ENCODE measurements at places on chromosomes 1 and 21.

GRCh38 chr1:198316546-198317100, 159.8 kb downstream of the NEK7 start:
- no peak for DNase-seq

GRCh38 chr1:195591917-195592672, 1016.1 kb downstream of the KCNT2 start:
- no peak for DNase-seq

- peak; percentile 28 for DNase-seq
These were observed 3.4 kb downstream of the AGPAT3 start for GRCh38 chr21:43868461-43868860.

DNA sequence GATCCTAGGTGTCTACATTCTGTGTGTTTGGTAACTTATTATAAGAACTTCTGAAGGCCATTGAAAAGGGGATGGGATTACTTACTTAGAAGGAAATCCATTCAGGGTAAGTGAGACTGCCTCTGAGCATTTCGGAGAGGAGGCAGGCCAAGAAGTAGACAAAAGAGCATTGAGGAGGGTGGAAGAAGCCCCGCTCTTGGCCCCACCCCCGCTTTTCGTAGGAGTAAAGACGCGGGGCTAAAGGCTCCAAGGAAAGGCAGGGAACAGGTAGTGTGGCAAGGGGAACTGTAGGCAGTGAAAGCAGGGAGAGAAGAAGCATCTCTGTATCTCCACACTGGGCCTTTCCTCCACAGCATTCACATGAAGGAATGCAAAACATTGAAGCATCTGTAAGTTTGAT, 51.8 kb upstream of the GRIK1 start:
- DNase-seq, result no peak

DNA sequence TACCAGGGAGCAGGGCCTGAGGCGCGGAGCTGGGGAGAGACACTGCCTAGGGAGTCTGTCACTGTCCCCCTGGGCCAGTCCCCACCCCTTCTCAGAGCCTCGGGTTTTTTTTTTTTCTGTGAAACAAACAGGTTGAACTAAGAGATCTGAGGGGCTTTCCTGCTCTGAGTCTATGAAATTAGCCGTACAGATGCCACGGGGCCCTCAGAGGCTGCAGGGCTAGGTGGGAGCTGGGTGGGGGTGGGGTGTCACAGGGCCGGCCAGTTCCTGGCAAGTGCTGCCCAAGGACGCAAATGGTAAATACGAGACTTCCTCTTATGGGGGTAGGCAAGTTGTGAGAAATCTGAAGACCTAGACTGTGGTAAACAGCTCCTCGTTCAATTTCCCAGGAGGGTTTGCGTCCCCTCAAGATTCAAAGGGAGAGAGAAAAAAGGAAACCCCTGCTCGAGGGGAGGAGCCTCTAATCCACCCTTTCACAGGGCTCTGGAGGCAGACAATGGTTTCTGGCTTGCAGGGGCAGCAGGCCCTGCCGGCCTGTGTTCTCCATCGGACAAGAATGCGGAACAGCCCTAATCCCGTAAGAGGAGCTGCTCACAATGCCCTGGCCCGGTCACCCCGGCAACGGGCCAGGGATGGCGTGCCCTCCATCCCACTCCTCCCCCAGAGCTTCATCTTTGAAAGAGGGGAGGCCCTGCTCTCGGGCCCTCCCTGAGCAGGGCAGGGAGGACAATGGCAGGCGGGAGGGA, 7.8 kb downstream of the NUAK2 start:
- DNase-seq, result peak; percentile 39

DNA sequence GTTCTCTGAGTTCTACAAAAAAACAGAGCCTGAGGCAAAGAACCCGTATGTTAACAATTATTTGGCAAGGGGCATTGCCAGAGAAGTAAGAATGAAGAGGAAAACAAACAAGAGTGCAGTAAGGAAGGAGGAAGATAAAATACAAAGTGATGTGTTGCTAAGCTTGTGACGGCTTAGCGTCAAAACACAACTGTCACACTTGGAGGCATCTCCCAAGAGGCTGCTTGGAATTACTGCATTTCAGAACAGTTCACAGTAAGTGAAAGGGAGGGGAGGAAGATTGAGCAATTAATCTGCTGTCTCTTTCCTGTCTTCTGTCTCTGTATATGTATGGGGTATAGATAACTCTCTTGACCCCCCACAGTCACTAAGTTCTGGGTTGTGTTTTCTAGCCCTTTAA, 1017.0 kb upstream of the TMPRSS15 start:
- DNase-seq, result no peak

- DNase-seq, result no peak
These were observed 11.4 kb downstream of the METTL13 start for GRCh38 chr1:171792656-171793369.

DNA sequence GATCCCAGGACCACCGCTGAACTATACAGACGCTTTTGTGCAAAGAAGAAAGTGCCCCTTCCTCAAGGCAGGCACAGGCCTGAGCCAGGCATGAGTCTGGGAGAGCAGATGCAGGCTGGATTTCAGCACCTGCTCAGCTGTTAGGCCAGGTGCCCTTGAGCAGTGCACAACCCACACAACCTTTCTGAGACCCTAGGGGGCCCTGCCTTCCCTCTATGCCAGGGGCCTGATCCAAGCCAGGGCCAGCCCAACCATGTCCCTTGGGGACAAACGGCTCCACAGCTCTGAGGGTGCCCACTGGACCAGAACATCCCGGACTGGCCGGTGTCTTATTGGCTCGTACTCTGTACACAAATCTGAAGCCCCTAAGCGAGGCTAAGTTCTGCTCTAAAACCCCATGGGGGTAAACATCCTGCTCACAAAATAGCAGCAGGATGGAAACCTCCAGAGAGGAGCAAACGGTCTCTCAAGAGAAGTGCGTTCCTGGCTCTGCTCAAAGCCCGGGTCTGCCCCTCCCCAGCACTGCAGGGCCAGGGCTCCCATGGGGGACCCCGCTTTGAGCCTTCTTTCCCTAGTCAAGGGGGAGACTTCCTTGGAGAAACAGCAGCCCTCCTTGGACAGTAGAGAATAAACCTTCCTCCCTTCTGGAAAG, 275.1 kb downstream of the NPHP4 start:
- DNase-seq, result no peak

GRCh38 chr1:185418472-185418871, 101.4 kb upstream of the IVNS1ABP start:
- DNase-seq, result no peak
